ENCODE measurements at places on chromosomes 3 and 15. TPM values are rescaled to one million over a fixed set of nuclear protein-coding genes. Genes with fewer than 3 reads are reported as not detected.

Gene ALDH1A3
- 2.2 TPM for total RNA-seq

Gene TMIE
- not detected for total RNA-seq

Gene ZBTB20
- 74.2 TPM for total RNA-seq

Gene GOLGA8R
- total RNA-seq = 5.5 TPM

Gene DGKG
- total RNA-seq = 6.7 TPM

All from ovary (tissue), 10 donors.